Umbilical cord (tissue), 2 donors: ENCODE measurements at places on chromosomes 1 and 21. TPM values are rescaled to one million over a fixed set of nuclear protein-coding genes. Genes with fewer than 3 reads are reported as not detected.

TBX15 gene
- total RNA-seq: 4.1 TPM

CELA2B gene
- total RNA-seq: not detected

LRRC40 gene
- 17.1 TPM for total RNA-seq

GRCh38 chr1:156203331-156203730, 9.4 kb downstream of the SLC25A44 start:
- DNase-seq: peak; percentile 79

DNA sequence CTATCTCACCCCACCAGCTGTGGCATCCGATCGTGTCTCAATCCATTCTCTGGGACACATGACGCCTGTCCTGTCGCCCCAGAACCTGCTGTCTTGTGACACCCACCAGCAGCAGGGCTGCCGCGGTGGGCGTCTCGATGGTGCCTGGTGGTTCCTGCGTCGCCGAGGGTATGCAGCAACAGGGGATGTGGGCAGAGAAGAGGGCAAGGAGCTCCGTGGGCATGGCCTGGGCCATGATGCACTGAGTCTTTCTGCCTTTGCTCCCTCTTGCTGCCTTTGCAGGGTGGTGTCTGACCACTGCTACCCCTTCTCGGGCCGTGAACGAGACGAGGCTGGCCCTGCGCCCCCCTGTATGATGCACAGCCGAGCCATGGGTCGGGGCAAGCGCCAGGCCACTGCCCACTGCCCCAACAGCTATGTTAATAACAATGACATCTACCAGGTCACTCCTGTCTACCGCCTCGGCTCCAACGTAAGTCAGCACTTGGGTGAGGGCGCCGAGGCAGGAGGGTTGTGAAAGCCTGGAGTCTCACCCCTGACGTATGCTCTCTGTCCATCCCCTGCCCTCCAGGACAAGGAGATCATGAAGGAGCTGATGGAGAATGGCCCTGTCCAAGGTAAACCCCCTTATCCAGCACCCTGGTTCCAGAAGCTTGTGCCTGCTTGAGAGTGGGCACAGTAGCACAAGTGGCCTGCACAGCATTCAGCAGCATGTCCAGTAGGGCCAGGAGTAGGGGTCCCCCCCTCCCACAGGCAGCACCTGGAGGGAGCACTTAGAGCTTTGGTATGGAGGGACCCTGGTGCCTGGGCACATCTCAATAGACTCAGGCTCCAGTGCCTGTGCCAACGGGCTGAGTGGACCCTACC, 8.8 kb downstream of the TINAGL1 start:
- DNase-seq: no peak
